T-helper 17 cell (primary cell): ENCODE measurements at places on chromosomes 11 and 22. TPM values are rescaled to one million over a fixed set of nuclear protein-coding genes. Genes with fewer than 3 reads are reported as not detected.
A peak's percentile ranks its signal among the peaks of the same experiment; 100 is the strongest.

The SLC5A12 gene
- total RNA-seq, result not detected

The LINC01488 gene
- not detected for total RNA-seq

The API5 gene
- 67.4 TPM for total RNA-seq

The OR51E2 gene
- total RNA-seq, result not detected

The AIP gene
- total RNA-seq, result 109 TPM

The ARHGAP20 gene
- total RNA-seq, result 0.07 TPM

The TMEM126A gene
- 19.6 TPM for total RNA-seq

The NUP50 gene
- total RNA-seq, result 99.2 TPM

The MCAM gene
- total RNA-seq, result 54.0 TPM

GRCh38 chr11:128246810-128247594 lies 340.4 kb downstream of the ETS1 start:
- peaks cover 12% of the 10 kb centered on the region for H3K27me3 ChIP-seq
- no peak for DNase-seq
- H3K4me1 ChIP-seq, result no peaks in the 10 kb centered on the region
- no peaks in the 10 kb centered on the region for H3K36me3 ChIP-seq
- H3K4me3 ChIP-seq, result no peak overlapping the region

GRCh38 chr11:72745511-72745910 lies 6.7 kb downstream of the ARAP1 start:
- no peak overlapping the region for H3K27ac ChIP-seq
- no peaks in the 10 kb centered on the region for H3K36me3 ChIP-seq
- H3K4me3 ChIP-seq, result no peak overlapping the region
- no peaks in the 10 kb centered on the region for H3K27me3 ChIP-seq
- DNase-seq, result no peak

DNA sequence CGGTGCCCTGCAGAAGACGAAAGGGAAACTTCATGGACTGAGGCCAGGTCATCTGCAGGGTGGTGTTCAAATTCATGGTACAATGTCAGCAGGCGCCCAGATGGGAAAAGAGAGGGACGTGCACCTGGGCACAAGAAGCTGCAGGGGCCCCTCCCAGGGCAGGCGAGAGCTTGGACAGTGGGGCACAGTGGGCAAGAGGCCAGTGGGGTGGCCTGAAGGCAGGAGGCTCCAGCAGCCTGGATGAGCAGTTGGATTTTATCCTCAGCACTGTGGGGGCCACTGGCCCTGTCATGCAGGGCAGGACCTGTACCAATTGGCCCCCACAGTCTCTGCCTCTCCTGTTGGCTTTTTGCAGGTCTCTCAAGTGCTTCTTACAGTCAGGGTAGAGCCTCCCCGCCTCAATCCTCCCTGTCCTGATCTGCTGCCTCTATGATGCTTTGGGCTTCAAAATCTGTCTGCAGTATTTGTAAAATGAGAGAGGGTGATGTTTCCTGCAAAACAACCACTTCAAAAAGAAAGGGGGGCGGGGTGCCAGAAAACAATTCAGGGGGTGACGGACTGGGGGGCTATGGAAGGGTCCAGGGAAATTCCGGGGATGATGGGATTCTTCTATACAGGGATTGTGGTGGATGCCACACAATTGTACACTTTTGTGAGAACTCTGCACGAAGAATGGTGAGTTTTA lies 1.7 kb upstream of the BID start:
- peak overlapping the region; percentile 98 for H3K27ac ChIP-seq
- H3K36me3 ChIP-seq, result no peaks in the 10 kb centered on the region
- H3K4me1 ChIP-seq, result peaks cover 61% of the 10 kb centered on the region
- no peaks in the 10 kb centered on the region for H3K27me3 ChIP-seq
- DNase-seq, result no peak

GRCh38 chr11:34623463-34623862 lies 2.6 kb downstream of the EHF start:
- peaks cover 49% of the 10 kb centered on the region for H3K27me3 ChIP-seq
- H3K27ac ChIP-seq, result no peak overlapping the region
- no peaks in the 10 kb centered on the region for H3K4me1 ChIP-seq
- peaks cover 2% of the 10 kb centered on the region for H3K36me3 ChIP-seq
- H3K4me3 ChIP-seq, result peak overlapping the region; percentile 62
- DNase-seq, result no peak

- peak within 1 kb of the TSS; percentile 95 for H3K27ac ChIP-seq
- no peaks in the 10 kb centered on the region for H3K27me3 ChIP-seq
- peaks cover 34% of the 10 kb centered on the region for H3K4me1 ChIP-seq
- DNase-seq, result peak; percentile 79
- no peaks in the 10 kb centered on the region for H3K36me3 ChIP-seq
These were observed at the start of gene EIF4ENIF1 for GRCh38 chr22:31489632-31490495. Gene EIF4ENIF1 (minus strand): TSS chr22:31489842. CDS start chr22:31488718, 1,124 bp downstream.

DNA sequence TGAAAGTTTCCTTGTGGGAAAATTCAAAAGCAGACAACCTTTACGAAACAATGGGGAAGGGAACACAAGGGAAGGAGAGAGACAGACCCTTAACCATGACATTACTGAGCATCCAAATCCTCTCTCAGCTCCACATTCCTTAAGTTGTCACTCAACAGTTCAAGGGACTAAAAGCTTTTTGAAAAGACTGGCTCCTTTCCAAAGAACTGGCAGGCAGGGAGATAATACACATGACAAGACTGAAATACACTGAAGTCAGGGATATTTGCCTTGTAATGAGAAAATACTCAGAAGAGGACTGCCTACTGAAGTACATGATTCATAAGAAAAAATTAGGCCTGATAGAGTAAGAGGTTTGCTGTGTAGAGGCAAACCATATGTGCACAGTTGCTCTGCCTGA lies 69.1 kb downstream of the SMCO4 start:
- no peak overlapping the region for H3K4me3 ChIP-seq
- DNase-seq, result no peak
- H3K27ac ChIP-seq, result no peak overlapping the region
- H3K27me3 ChIP-seq, result no peaks in the 10 kb centered on the region

DNA sequence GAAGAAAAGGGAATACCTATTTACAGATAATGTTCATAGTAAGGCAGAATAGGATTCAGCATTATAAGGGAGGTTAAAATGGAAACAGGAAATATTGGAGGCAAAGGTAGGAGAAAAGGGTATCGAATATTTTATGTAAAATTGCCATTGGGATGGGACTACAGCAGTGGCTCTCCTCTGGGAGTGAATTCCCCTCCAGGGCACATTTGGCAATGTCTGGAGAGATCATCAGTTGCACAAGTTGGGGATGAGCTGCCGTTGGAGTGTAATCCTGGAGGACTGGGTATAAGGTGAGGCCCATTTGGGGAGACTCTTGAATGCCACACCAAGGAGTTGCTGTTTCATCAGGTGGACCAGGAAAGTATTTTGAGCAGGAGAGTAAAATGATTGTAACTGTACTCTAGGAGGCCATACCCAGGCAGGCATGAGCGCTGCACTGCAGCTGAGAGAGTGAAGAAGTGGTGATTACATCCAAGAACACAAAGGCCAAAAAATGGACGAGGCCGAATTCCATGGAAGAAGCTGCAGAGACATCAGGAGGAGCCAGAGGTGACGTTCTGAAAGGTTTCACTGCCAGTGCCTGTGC lies 8.7 kb upstream of the ACRV1 start:
- H3K4me1 ChIP-seq, result peaks cover 4% of the 10 kb centered on the region
- H3K27me3 ChIP-seq, result peaks cover 6% of the 10 kb centered on the region
- H3K36me3 ChIP-seq, result no peaks in the 10 kb centered on the region

DNA sequence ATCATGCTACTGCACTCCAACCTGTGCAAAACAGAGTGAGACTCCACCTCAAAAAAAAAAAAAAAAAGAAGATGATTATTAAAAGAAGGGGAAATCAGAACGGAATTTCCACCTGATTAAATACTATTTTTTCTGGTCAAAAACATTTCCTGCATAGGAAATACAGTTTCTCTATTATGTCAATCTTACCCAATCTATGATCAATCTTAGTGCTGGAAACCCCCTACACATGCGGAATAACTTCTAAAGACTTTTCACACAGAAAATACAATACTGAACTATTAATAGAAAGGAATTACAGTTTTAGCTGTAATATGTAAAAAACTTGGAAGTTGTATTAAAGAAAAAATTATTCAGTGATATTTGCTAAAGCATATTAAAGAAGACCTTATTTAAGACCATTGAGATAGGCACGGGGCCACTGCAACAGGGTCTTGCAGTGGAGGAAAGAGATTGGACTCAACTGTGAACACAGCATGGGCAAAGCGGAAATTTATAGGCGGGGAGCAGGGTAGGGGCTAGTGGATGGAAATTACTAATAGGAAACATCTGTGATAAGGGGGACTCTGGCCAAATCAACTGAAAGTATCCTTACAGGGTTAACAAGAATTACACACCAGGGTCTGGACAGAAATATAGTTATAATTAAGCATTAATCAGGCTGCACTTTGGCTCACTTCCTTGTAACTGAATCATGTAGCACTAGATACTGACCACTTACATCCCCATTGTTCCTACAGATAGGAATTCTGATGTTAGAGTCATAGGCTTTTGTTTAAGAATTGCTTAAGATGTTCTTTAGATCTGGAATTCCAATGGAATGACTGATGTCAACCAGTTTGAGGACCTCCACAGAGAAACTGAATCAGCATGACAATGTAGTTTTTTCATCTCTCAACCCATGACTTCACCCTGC lies 411.5 kb upstream of the DDI1 start:
- H3K27me3 ChIP-seq, result peaks cover 19% of the 10 kb centered on the region
- no peak for DNase-seq
- no peaks in the 10 kb centered on the region for H3K36me3 ChIP-seq
- H3K4me3 ChIP-seq, result peak overlapping the region; percentile 31
- no peaks in the 10 kb centered on the region for H3K4me1 ChIP-seq

GRCh38 chr22:20610757-20611156 lies 103.3 kb downstream of the MED15 start:
- DNase-seq, result no peak
- H3K4me3 ChIP-seq, result no peak overlapping the region
- peaks cover 9% of the 10 kb centered on the region for H3K27me3 ChIP-seq
- peaks cover 2% of the 10 kb centered on the region for H3K4me1 ChIP-seq
- no peaks in the 10 kb centered on the region for H3K36me3 ChIP-seq

GRCh38 chr22:32911503-32911902 lies 110.0 kb downstream of the TIMP3 start:
- DNase-seq, result no peak
- H3K36me3 ChIP-seq, result no peaks in the 10 kb centered on the region
- no peak overlapping the region for H3K4me3 ChIP-seq
- H3K27ac ChIP-seq, result no peak overlapping the region
- H3K27me3 ChIP-seq, result peaks cover 8% of the 10 kb centered on the region
- H3K4me1 ChIP-seq, result no peaks in the 10 kb centered on the region

- DNase-seq, result no peak
- peaks cover 2% of the 10 kb centered on the region for H3K36me3 ChIP-seq
- no peak overlapping the region for H3K4me3 ChIP-seq
These were observed 66.2 kb downstream of the SC5D start for GRCh38 chr11:121358760-121359159.

GRCh38 chr11:65204646-65205601 lies 23.2 kb downstream of the CAPN1 start:
- peaks cover 6% of the 10 kb centered on the region for H3K36me3 ChIP-seq
- peak; percentile 44 for DNase-seq
- H3K4me1 ChIP-seq, result peaks cover 9% of the 10 kb centered on the region
- peak overlapping the region; percentile 37 for H3K27ac ChIP-seq

DNA sequence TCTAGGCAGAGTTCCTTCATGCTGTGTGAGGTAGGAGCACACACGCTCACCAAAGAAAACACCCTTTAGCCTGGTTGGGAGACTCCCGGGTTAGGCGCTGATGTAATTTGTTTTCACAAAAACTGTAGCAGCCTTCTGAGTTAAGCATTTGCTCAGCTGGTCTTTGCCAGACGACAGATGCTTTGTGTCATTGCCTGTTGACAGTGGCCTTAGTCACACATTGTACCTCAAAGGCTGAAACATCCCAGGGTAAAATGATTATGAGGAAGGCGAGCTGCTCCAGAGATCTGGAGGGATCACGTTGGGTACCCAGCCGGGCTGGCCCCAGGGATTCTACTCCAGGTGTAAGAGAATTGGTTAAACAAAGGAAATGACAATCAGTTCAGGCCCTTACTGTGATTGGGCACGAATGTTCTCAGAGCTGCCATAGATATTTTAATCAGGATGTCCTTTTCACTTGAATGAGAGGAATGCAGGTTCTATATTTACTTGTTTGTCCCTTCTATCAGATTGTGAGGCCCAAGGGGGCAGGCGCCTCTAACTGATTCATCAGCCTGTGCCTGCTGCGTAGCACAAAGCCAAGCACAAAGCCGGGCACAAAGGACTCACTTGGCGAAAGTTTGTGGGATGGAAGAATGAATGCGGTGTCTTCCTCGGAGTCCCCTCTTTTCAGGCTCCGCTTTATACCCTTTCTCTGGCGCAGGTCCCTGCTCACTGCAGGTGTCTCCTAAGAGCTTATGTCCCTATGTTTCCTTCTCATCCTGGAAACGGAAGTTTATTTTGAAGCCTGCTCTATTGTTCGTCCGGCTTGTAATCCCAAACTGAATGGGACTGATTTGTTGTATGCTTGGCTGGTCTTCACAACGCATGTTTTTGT lies 47.1 kb downstream of the ADM start:
- no peak overlapping the region for H3K27ac ChIP-seq
- no peaks in the 10 kb centered on the region for H3K4me1 ChIP-seq
- no peak overlapping the region for H3K4me3 ChIP-seq

GRCh38 chr11:24502425-24502824 lies 5.6 kb downstream of the LUZP2 start:
- DNase-seq, result no peak
- H3K27ac ChIP-seq, result no peak overlapping the region
- no peaks in the 10 kb centered on the region for H3K4me1 ChIP-seq
- no peaks in the 10 kb centered on the region for H3K36me3 ChIP-seq

DNA sequence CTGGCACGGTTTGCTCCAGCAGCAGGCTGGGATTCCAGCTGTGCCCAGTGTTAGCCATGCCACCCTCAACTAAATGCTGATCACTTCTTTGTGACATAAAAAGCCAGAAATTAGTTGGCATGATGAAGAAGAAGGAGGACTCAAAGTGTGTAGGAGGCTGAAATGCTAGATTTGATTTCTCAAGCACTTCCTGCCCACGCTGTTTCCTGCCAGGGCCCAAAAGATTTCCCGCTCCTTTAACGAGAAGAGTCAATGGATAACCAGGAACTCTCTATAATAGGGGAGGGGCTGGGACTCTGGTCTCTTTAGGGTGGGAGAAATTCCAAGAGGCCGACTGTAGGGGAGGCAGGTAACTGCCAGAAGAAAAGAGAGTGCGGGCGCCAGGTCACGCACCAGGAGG lies 26.4 kb downstream of the APOL3 start:
- H3K27me3 ChIP-seq, result peaks cover 4% of the 10 kb centered on the region
- H3K4me1 ChIP-seq, result peaks cover 27% of the 10 kb centered on the region
- peak overlapping the region; percentile 81 for H3K27ac ChIP-seq
- no peak overlapping the region for H3K4me3 ChIP-seq

GRCh38 chr11:61075891-61076290 lies 26.4 kb upstream of the CD5 start:
- DNase-seq, result no peak
- H3K4me3 ChIP-seq, result peak overlapping the region; percentile 81
